Pancreas (tissue), 10 donors: ENCODE measurements at places on chromosomes 6 and 20.

DNA sequence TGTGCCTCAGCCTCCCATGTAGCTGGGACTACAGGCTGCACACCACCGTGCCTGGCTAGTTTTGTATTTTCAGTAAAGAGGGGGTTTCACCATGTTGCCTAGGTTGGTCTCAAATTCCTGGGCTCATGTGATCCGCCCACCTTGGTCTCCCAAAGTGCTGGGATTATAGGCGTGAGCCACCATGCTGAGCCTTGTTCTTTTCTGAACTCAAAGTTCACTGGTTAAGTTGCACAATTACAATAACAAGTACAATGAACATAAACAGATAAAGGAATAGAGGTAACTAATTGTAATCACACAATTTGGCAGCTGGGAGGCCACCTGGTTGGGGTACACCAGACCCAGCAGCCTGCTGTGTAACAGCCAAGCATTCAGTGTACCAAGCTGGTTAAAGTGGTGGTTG, 6.7 kb downstream of the NUDT3 start:
- no peak for DNase-seq
- H3K27ac ChIP-seq, result no peak overlapping the region
- H3K4me3 ChIP-seq, result no peak overlapping the region
- H3K36me3 ChIP-seq, result no peaks in the 10 kb centered on the region
- H3K27me3 ChIP-seq, result no peaks in the 10 kb centered on the region

GRCh38 chr6:158041788-158042187, 60.1 kb downstream of the SYNJ2 start:
- no peaks in the 10 kb centered on the region for H3K36me3 ChIP-seq
- no peak overlapping the region for H3K4me3 ChIP-seq
- peaks cover 15% of the 10 kb centered on the region for H3K4me1 ChIP-seq
- no peak for DNase-seq
- no peak overlapping the region for H3K27ac ChIP-seq

- H3K4me1 ChIP-seq, result no peaks in the 10 kb centered on the region
- no peaks in the 10 kb centered on the region for H3K36me3 ChIP-seq
- H3K27me3 ChIP-seq, result no peaks in the 10 kb centered on the region
- DNase-seq, result no peak
- no peak overlapping the region for H3K4me3 ChIP-seq
- H3K27ac ChIP-seq, result no peak overlapping the region
Observed at GRCh38 chr6:841569-841968, 148.6 kb upstream of the EXOC2 start.

- no peak for DNase-seq
- no peak overlapping the region for H3K4me3 ChIP-seq
- no peaks in the 10 kb centered on the region for H3K27me3 ChIP-seq
- H3K36me3 ChIP-seq, result no peaks in the 10 kb centered on the region
- H3K4me1 ChIP-seq, result peaks cover 2% of the 10 kb centered on the region
Observed at GRCh38 chr20:62039738-62040137, 25.9 kb downstream of the TAF4 start.

- H3K27ac ChIP-seq, result no peak overlapping the region
- no peaks in the 10 kb centered on the region for H3K4me1 ChIP-seq
- H3K4me3 ChIP-seq, result no peak overlapping the region
- DNase-seq, result no peak
Observed at GRCh38 chr6:33974471-33974870, 170.7 kb upstream of the MLN start.

DNA sequence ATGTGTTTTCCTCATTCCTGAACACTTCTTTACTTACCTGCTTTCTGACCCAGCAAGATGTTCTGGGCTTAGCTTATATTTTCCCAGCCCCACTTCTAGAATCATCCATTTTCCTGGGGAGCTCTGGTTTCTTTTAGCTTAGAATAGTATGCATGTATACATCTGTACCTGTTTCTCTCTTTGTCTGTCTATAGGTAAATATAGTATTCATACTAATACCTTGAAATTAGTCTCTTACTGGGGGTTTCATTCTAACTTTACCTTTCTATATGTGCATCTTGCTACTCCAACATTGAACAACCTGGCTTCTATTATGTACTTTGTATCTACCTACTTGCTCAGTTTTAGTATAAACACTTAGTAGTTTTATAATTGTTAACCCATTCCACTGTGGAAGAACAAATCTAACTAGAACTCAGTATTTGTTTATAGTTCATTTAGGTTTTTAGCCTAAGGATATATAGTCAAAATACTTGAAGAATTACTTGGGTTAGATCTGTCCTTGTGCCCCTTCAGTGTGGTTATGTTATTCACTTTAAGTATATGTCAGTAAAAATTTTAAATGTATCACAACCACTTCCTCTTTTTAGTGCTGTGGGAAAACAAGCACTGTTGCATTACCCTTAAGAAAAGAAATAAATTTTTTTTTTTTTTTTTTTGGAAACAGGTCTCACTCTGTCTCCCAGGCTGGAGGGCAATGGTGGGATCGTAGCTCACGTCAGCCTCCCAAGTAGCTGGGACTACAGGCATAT, 54.0 kb downstream of the ASXL1 start:
- H3K27me3 ChIP-seq, result no peaks in the 10 kb centered on the region
- no peak overlapping the region for H3K27ac ChIP-seq
- H3K4me1 ChIP-seq, result no peaks in the 10 kb centered on the region
- no peak overlapping the region for H3K4me3 ChIP-seq
- DNase-seq, result no peak

DNA sequence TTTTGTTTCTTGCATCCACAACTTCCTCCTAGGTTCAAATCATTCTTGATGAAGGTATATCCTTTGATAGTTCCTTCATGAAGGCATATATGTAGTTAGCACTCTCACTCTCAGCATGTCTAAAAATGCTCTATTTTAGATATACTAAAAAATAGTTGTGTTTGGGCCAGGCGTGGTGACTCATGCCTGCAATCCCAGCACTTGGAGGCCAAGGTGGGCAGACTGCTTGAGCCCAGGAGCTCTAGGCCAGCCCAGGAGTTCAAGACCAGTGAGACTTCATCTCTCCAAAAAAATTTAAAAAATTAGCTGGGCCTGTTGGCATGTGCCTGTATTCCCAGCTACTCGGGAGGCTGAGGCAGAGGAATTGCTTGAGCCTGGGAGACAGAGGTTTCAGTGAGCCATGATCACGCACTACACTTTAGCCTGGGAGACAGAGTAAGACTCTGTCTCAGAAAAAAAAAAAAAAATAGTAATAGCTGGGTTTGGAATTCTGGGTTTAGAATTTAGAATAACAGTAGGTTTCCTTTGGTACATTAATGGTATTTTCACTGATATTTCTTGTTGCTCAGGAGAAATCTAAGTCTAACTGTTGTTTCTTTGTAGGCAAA, 7.0 kb downstream of the SERAC1 start:
- H3K27me3 ChIP-seq, result no peaks in the 10 kb centered on the region
- no peak overlapping the region for H3K27ac ChIP-seq
- no peak overlapping the region for H3K4me3 ChIP-seq
- no peak for DNase-seq

GRCh38 chr6:136250686-136251008, 536 bp upstream of the MTFR2 start:
- DNase-seq, result no peak
- peak overlapping the region; percentile 37 for H3K4me3 ChIP-seq
- H3K27ac ChIP-seq, result peak overlapping the region; percentile 61
- peaks cover 3% of the 10 kb centered on the region for H3K4me1 ChIP-seq

DNA sequence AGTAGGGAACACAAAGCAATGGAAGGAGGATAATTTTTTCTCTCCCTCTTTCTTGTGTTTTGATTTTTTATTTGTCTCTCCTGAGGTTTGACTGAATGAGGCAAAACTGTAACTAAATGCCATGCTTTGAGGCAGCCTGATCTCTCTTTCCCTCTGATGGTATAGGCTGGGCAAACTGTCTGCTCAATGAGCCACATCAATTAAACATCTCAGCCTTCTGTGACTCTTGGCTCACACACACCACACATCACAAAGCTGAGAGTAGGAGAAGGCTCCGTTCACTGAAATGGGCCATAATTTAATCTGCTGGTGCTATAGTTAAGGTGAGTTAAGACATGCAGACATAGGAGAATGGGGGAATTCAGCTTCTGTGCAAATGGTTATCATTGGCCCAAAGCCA, 28.1 kb upstream of the SCGN start:
- H3K36me3 ChIP-seq, result no peaks in the 10 kb centered on the region
- DNase-seq, result no peak
- H3K4me3 ChIP-seq, result no peak overlapping the region
- peaks cover 5% of the 10 kb centered on the region for H3K4me1 ChIP-seq
- no peaks in the 10 kb centered on the region for H3K27me3 ChIP-seq

DNA sequence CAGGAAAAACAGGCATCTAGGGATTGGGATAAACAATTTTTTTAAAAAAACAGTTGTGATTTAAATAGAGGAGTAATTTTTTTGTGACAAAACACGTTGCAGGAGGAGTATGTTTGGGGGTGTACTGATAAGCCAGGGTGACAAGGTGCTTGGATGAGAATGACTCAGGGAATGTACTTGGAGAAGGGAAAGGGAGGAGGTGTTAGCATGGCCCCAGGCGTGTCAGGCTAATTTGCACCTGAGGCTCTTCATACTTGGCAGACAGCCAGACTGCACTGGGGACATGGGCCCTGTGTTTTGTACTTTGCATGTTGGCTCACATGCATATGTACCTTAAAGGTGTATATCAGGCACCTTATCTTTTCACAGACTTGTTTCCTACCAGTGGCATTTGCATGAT, 22.8 kb downstream of the PANK2 start:
- H3K4me3 ChIP-seq, result no peak overlapping the region
- H3K27me3 ChIP-seq, result no peaks in the 10 kb centered on the region
- no peak for DNase-seq

DNA sequence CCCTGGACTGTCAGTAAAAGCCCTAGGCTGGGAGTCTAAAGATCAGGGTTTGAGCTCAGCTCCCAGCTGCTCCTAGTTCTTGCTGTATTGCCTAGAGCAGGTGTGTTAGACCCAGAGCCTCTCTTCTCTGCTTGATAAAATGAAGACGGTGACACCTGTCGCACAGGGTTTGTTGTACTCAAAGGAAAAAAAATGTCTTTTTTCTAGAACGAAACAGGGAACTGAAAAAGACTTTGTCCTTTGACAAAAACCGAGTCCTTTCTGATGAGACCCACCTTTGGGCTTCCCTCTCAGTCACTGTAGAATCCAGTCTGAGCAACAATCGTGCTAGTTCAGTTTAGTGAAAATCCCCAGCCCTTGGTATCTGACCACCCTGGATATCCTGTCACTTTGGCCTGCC, 102.1 kb upstream of the LAMP5 start:
- no peak overlapping the region for H3K27ac ChIP-seq
- DNase-seq, result no peak
- no peak overlapping the region for H3K4me3 ChIP-seq
- no peaks in the 10 kb centered on the region for H3K36me3 ChIP-seq
- no peaks in the 10 kb centered on the region for H3K4me1 ChIP-seq
- H3K27me3 ChIP-seq, result no peaks in the 10 kb centered on the region

GRCh38 chr6:116887168-116887567, 10.1 kb downstream of the RFX6 start:
- H3K36me3 ChIP-seq, result no peaks in the 10 kb centered on the region
- H3K27me3 ChIP-seq, result no peaks in the 10 kb centered on the region
- H3K27ac ChIP-seq, result no peak overlapping the region
- H3K4me1 ChIP-seq, result no peaks in the 10 kb centered on the region

DNA sequence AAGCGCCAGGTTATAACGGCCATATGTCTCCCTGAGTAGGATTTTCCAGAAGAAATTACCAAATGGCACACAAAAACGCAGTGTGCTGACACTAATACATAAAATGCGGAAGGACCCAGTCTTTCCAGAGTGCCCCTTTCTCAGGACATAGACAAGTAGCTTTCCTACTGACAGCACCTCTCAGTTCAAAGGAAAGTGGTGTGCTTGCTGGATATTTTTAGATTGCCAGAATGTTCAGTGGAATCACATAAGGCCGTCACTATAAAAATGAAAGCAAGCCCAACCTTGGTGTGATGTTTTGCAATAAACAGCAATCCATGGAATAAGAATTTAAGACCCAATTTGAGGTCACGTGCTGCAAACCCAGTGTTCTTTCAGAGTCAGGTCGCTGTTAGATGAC, 135.5 kb upstream of the AGPAT4 start:
- H3K36me3 ChIP-seq, result no peaks in the 10 kb centered on the region
- H3K4me3 ChIP-seq, result no peak overlapping the region
- peaks cover 8% of the 10 kb centered on the region for H3K4me1 ChIP-seq
- no peaks in the 10 kb centered on the region for H3K27me3 ChIP-seq
- no peak overlapping the region for H3K27ac ChIP-seq

DNA sequence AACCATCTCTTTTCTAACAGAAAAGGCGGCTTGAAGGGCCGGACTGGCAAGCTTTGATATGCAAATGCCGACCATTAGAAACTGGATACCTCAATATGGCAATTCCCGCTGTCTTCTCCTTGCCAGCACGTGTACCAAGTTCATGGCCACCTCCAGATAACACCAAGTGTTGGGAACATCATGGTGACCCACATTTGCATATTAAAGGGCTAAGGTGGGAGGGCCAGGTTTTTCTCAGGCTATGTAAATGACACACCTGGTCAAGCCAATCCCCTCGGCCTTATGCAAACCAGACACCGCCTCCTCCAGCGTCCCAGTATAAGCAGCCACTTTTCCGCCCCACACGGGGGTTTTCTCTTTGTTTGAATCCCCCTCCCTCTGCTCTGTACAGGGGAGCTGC, 110.7 kb downstream of the DACT2 start:
- H3K4me1 ChIP-seq, result no peaks in the 10 kb centered on the region
- DNase-seq, result no peak

GRCh38 chr6:39608652-39609345, 116.4 kb downstream of the KIF6 start:
- no peaks in the 10 kb centered on the region for H3K27me3 ChIP-seq
- H3K4me3 ChIP-seq, result no peak overlapping the region
- H3K36me3 ChIP-seq, result no peaks in the 10 kb centered on the region
- H3K4me1 ChIP-seq, result no peaks in the 10 kb centered on the region

DNA sequence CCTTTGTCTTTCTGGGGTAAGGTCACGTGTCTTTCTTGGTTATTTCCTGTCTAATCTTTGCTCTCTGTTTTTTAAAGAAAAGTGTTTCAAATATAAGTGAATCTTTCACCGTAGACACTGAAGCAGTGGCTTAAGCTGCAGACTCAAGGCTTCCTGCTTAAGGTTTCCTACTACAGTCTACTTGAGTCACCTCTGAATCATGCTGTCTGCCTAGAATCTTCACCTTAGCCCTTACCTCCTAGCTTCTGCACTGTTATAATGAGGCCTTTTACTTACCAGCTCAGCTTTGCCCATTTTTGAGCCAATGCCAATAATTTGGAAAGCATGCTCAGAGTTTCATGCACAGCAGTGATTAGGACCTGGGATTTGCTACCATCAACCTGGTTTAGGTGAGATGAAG, 30.6 kb downstream of the ADGRF4 start:
- no peak overlapping the region for H3K4me3 ChIP-seq
- H3K27ac ChIP-seq, result no peak overlapping the region
- no peaks in the 10 kb centered on the region for H3K36me3 ChIP-seq
- no peaks in the 10 kb centered on the region for H3K27me3 ChIP-seq
- DNase-seq, result no peak

DNA sequence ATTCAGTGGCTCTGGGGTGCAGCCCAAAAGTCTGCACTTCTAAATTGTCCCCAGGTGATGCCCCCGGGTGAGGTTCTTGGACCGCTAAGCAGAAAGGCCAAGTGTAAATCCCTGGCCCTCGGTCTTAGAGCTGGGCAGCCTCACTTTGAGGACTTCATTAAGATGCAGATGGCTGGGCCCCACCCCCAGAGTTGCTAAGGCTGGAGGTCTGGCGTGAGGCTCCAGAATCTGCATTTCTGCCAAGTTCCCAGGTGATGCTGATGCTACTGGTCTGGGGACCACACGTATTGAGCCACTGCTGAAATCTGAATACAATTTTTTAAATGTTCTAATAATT, 735 bp upstream of the SLC23A2 start:
- H3K27ac ChIP-seq, result no peak overlapping the region
- H3K36me3 ChIP-seq, result no peaks in the 10 kb centered on the region
- DNase-seq, result peak; percentile 1
- peak overlapping the region; percentile 88 for H3K4me3 ChIP-seq
